ENCODE measurements at places on chromosomes 3 and 15.

DNA sequence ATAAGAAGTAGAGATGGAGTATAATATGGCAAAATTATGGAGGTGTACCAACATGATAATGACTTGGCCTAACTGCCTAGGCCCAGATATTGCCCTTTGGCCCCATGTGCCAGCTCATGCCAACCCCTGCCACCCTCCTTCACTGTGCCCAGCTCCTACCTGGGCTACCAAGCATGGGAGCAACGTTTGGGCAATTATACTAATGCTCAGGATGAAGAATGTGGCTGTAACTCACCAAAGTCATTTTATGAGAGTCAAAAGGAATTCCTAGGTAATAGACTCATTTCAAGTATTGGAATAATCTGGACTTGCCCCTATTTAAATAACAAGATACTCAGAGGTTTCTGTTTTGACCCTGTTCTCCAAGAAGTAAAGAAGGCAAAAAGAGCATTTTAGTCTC is 240.2 kb upstream of the IL12A start:
- DNase-seq = no peak

DNA sequence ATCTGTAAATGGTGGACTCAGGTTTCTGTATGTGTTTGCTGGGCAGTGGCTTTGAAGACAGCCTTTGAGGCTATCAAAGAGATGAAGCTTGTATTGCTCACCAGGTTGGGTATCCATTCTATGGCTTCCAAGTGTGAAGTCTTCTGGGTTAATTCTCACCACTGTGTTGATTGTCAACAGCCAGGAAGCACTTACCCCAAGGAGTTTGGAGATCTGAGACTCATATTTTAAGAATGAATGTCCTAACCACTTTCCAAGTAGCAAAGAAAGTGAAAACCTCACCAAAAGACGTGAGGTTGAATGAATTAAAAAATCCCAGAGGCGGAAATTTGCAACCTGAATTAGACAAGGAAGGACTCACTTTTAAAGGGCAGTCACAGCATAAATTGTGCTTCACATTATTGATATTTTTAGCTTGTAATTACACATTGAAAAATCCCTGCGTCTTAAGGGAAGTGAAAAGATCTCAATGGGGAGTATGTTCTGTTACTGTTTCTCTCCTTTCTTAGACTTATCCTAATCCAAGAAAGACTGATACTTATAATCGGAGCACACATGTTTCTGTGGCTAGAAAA is 304.0 kb upstream of the TPRG1 start:
- DNase-seq = no peak

DNA sequence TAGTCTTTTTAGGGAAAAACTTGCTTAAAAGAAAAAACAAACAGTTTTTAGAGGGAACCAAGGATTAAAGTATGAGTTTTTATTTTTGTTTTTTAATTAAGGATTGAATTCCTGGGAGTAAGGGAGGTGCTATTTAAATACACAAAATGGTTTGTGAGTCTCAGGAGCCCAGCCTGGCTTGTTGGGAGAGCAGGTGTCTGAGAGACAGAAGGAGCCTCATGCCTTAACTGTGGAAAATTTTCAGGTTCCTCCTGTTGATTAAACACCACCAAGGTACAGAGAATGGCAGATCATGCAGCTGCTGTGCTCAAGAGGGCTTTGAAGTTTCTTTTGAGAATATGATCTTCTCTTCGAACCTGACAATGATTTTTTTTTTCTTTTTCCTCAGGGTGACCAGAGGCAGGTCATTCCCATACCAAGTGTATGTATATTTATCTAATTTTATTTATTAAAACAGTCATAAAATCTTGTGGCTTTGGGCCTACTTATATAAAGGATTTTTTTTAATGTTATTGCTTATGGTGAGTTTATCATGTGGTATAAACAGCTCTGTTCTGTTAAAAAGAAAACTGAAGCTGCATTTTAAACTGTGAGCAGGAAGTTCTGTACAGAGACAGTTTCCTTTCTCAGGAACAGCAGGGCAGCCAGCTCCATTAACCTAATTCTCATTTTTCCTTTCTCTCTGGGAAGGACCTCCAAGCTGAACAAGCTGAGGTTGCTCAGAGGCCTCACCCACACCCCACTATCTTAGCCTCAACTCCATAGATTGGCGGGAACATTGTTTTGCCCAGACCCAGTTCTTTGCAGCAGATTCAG is 33.7 kb upstream of the VILL start:
- peak; percentile 40 for DNase-seq

GRCh38 chr15:67407786-67408185 is 113.1 kb upstream of the C15orf61 start:
- no peak for DNase-seq

GRCh38 chr3:149634573-149634972 is 23.3 kb downstream of the WWTR1 start:
- no peak for DNase-seq

DNA sequence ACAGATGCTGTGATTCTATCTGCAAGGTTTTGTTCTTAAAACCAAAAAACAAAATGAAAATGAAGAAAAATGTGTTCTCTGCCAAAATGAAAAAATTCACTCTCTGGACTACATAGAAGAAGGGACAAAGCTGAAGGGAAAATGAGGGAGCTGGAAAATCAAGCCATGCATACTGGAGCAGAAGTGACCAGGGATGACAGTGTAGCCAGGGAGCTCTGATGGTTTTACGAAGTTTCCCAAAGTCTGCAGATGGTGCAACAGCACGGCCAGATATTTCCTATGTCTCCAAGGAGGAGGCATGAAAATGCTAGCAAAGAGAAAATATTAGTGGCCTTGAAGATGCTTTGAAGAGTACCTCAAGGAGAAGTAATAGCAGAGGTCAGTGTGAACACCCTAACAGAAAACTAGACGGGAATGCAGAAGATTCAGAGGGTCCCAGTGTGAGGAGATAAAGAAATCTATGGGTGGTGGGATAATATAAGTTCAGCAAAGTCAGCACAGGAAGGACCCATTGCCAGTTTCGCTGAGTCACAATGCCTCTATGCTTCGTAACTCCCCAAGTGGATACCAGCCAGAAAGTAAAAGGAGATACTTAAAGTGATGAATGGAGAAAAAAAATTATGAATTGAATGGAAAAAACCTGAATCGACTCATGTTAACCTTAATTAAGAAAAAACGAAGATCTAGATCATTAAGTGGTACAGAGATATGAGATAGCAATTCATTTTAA is 39.0 kb upstream of the POMGNT2 start:
- DNase-seq = no peak

DNA sequence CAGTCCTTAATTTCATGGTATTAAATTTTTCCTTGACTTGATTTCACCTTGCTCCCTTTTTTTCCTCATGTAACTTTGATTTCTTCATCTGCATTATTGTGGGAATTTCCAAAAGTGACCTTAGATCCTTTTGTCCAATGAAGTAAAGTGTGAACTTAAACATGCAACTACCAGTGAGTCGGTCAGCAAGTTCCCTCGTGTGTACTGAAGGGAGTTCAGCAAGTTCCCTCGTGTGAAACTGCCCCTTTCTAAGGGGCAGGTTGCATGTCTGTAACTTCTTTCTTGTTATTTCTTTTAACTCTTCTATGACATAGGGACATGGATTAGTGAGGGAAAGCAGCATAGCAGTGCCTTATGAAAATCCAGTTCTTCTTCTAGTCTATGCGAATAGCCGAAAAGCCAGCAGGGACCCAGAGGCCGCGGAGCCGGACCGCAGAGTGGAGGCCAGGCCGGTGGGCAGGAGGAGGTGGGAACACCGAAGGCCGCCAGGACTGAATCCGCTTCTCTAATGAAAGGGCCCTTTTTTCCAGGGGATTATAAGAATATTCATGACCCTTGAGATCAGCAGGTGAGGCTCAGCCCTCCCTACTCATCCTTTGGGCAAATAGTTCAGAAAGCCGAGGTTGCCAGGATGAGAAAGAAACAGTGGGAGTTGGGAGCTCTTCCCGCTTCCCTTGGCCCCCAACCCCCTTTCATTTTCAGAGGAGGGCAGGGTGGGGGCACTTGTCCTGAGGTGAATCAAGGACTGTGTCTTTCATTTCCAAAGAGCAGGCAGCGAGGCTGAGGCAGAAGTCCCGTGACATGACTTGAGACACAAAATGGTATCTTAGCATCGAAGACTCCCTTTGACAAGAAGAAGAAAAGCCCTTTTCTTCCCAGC is 117.5 kb downstream of the OPA1 start:
- DNase-seq = no peak

- DNase-seq = no peak
Measured at GRCh38 chr3:143750841-143751240, 97.4 kb downstream of the SLC9A9 start.

GRCh38 chr3:129688271-129688895 is 81.9 kb upstream of the PLXND1 start:
- DNase-seq = peak; percentile 55

- DNase-seq = no peak
Measured at GRCh38 chr3:111809186-111809585, 49.9 kb upstream of the PHLDB2 start.

DNA sequence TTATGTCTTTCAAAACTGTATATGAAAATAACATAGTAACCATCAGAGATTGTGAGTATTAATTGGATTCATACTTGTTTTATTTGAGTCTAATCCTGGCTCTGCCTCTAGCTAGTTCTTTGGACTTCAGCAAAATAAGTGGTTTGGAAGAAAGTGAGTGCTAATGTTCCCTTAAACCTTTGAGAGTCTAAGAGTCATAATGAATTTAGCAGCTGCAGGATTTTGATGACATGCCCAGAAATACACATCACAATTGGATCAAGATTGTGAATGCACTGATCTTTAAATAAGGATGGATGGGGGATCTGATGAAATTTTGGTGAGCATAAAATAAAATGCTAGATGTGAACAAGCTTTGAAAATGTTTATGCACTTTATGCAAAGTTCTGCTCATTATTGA is 79.9 kb upstream of the FAM98B start:
- no peak for DNase-seq

DNA sequence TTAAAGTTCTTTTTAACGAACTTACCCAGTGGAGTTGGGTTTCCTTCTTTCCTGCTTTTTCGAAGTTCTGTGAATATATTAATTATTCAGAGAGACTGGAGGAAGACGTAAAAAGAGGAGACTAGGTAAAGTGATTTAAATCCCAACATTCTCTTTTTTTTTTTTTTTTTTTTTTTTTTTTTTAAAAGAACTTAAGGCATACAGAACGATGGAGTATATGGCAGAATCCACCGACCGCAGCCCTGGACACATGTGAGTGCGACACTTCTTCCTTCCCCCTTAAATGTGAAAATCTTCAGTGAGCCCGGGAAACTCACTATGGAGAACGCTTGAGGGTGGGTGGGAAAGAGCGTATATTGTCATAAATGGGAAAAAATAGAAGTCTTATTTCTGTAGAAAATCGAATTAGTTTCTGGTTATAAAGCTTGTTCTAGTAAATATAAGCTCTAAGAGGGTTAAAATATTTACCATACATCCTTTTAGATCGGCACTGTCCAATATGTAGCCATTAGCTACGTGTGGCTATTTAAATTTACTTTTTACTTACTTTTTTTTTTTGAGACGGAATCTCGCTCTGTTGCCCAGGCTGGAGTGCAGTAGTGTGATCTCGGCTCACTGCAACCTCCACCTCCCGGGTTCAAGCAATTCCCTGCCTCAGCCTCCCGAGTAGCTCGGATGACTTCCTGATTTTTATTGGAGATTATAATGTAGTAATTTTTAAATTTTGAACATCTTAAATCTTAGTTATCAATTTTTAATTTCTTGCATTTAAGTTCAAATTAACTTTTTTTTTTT is 892 bp downstream of the NMD3 start:
- peak; percentile 17 for DNase-seq

- no peak for DNase-seq
Measured at GRCh38 chr3:183331498-183331897, 78.4 kb downstream of the B3GNT5 start.

DNA sequence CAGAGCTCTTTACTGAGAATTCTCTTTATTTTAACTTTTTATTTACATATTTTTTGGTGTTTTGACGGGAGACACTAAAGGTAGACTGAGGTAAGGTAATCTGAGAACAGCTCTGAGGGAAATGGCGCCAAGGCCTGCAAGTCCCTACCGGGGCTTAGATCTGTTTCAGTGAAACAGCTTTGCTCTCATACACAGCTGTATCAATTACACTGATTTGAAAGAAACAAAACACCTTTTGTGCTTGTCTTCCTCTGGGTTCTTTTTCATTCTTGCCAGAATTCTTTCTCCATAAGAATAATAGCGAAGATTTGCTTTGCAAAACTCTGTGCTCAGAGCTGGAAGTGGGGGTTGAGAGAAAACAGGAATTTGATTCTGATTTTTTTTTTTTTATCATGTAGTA is 79.5 kb upstream of the PEX5L start:
- DNase-seq = no peak

GRCh38 chr3:43077707-43078106 is 28.2 kb downstream of the POMGNT2 start:
- DNase-seq = no peak

GRCh38 chr3:185720326-185720725 is 104.5 kb downstream of the IGF2BP2 start:
- no peak for DNase-seq

GRCh38 chr15:34366271-34367065 is 528 bp downstream of the LPCAT4 start:
- peak; percentile 82 for DNase-seq

DNA sequence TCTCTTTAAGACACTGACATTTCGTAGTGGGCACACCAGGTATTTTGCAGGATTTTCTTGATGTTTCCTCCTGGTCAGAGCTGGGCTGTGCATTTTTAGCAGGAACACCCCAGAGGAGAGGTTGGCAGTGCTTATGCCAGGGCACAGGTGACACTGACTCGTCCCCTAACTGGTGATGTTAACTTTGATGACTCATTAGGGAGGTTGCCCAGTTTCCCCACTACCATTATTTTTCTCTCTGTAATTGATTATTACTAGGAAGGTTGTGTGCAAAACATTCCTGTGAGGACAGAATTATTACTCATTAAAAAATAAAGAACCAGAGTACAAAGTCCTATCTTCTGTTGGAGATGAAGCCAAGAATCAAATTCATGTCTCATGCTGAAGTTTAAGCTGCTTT is 394.5 kb downstream of the GABRG3 start:
- DNase-seq = no peak

DNA sequence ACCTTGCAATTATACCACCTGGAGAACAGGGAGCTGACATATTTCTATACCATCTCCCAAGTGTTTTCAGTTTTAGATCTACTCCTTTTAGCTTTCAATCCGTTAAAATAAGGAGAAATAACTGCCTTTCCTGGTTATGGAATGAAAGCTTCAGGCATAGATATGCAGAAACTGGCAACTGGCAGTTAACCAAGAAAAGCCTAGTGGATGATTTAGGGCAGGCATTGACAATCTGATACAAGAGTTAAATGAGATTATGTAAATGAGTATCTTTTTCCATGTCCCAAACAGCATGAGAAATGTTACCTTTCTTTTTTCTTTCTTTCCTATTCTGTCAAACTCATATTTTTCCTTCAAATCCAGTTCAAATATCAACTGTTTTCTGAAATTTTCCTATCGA is 689.1 kb upstream of the DPPA4 start:
- no peak for DNase-seq

- no peak for DNase-seq
Measured at GRCh38 chr3:44981751-44982150, 5.7 kb downstream of the EXOSC7 start.

GRCh38 chr15:31427411-31427810 is 100.8 kb downstream of the KLF13 start:
- DNase-seq = no peak

All from cerebellum (tissue), 4 donors.